Esophagus squamous epithelium (tissue), 5 donors: ENCODE measurements at places on chromosomes 12 and 14.

- DNase-seq, result no peak
Observed at GRCh38 chr12:32010631-32011336, 51.6 kb downstream of the RESF1 start.

- DNase-seq, result no peak
Observed at GRCh38 chr12:7162691-7163114, 26.8 kb upstream of the PEX5 start.

DNA sequence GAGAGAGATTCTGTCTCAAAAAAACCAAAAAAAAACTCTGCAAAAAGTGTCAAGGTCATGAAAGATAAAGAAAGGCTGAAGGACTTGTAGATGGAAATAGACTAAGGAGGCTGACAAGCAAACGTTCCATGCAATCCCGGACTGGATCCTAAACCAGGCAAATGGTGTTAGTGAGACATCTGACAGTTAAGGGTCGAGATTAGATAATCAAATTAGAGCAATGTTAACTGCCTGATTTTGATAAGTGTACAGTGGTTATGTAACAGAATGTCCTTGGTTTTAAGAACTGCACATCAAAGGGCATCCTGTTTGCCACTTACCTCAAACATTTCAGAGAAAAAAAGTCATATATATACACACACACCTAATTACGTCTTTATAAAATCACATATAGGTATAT, 3.5 kb upstream of the RAN start:
- no peak for DNase-seq

- no peak for DNase-seq
Observed at GRCh38 chr14:102749393-102750305, 27.6 kb upstream of the TRAF3 start.

DNA sequence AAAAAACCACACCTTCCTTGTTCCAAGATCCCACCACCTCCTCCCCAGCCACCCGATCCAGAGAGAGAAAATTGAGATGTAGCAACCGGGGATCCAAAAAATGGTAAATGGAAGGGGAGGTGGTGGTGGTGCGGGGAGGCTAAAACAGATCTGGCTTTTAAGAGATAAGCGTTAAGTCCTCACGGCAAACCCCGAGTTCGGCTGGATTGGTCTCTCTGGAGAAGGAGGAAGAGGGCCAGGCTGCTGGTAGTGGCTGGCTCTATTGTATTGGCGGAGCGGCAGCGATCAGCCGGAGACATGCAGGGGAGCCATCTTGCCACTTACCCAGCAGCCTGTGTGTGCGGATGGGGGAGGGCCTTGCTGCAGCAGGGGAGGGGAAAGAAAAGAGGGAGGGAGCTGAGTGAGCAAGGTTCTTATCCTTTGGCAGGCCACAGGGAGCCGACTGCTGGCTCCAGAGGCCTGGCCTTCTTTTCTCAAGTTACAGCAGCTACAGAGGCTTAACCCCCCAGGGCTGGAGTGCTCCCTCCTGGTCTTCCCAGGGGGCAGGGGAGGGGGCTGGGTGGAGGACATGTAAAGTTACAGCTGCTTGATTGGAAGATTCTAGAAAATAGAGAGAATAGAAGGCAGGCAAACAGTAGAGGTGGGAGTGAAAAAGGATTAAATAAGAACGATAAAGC, 14.1 kb upstream of the CDH24 start:
- DNase-seq, result no peak

DNA sequence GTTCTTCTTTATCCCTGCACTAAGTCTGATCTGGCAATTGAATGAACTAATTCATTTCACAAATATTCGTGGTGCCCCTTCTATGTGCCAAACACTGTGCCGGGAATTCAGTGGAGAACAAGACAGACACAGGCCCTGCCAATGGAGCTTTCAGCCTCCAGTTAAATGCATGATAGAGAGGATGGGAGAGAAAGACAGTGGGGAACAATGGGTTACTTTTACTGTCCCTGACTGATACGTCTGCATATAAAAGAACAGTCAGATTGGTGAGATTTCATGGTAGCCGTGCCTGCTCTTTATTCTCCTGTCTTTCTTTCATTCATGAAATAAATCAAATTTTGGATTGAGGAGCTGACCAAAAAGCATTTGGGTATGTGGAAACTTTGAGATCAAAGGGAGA, 78.5 kb downstream of the TMEM117 start:
- DNase-seq, result no peak

GRCh38 chr12:68772714-68773113, 26.7 kb downstream of the SLC35E3 start:
- no peak for DNase-seq

DNA sequence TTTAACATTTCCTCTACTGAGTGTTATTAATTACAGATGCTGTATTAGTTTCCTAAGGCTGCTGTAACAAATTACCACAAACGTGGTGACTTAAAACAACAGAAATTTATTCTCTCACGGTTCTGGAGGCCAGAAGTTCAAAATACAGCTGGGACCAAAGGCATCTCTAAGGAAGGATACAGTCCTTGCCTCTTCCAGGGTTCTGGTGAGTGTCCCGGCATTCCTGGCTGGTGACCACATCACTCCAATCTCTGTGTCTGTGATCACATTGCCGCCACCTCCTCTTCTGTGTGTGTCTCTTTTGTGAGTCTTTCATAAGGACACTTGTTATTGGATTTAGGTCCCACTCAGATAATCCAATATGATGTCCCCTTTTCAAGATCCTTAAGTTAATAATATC, 85.1 kb upstream of the CCDC198 start:
- DNase-seq, result no peak

DNA sequence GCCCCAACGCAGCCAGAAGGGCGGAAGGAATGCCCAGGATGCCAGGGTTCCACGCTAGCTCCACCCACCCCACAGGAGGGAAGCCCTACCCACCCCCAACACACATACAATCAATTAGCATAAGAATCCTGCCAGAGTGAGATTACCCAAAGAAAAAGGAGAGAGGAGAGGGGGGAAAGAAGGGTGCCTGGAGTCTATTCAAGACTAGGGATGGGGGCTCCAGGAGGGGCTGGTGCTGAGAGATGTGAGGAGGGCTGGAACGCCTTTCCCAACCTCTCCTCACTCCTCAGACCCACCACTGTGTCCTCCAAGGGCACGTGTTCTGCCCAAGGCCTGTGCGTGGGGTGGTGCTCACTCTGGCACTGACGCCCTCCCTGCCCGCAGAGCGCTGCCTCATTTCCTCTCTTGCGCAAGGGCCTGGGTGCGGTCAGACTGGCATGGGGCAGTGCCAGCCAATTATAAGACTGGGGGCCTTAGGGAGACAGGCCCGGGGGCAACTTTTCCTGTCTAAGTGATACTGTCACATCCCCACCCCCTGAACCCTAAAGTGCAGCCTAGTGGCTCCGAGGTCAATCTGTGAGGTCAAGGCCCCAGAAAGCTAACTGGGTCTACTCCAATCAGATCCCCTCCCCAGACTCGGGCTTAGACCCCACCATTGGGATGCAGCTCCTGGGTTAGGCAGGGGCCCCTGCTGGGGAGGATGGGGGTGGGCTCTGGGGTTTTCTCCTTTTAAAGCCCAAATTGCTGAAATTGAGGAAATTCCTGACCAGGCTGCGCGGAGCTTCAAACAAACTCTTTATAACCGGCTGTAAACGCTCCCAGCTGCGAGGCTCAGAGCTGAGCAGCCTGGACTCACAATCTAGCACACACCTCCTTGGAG, 10.2 kb upstream of the ITGB7 start:
- DNase-seq, result no peak

GRCh38 chr12:56831936-56832335, 68.8 kb downstream of the HSD17B6 start:
- no peak for DNase-seq

GRCh38 chr12:116615141-116615861, 56.1 kb downstream of the MAP1LC3B2 start:
- DNase-seq, result no peak

GRCh38 chr14:51545396-51545795, 106.3 kb upstream of the FRMD6 start:
- no peak for DNase-seq

- DNase-seq, result no peak
Observed at GRCh38 chr12:40801082-40801481, 108.8 kb downstream of the CNTN1 start.

DNA sequence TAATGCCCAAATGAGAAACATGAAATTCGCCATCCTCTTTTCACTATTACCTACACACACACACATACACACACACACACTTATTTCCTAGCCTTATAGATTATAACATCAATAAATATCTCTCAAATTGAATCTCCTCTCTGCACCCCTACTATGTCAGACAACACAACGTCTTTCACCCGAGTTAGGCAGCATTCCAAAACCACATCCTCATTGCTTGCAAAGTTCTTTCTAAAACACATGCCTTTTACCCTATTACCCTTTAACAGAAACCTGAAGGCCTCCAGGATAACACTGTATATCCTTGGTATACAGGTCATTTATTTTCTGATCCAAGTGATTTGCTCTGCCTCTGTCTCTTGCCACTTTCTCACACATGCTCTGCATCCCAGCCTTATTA, 56.3 kb downstream of the KCNH5 start:
- no peak for DNase-seq

DNA sequence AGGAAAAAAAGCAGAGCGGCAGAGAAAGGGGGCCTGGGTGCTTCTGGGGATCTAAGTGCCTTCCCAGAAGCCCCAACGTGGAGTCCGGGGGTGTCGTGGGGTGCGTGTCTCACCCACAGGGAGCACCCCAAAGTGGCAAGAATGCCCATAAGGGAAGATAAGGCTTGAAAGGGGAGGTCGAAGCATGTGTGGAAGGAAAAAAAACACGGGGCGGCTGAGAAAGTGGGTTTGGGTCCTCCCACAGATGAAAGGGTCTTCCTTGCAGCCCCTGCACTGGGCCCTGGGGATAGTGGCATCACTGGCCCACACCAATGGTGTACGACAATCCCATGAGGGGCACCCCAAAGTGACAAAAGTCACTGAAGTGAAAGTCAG, 275.5 kb downstream of the ALG10 start:
- no peak for DNase-seq

GRCh38 chr14:73457041-73457923, 1.1 kb downstream of the NUMB start:
- DNase-seq, result no peak

DNA sequence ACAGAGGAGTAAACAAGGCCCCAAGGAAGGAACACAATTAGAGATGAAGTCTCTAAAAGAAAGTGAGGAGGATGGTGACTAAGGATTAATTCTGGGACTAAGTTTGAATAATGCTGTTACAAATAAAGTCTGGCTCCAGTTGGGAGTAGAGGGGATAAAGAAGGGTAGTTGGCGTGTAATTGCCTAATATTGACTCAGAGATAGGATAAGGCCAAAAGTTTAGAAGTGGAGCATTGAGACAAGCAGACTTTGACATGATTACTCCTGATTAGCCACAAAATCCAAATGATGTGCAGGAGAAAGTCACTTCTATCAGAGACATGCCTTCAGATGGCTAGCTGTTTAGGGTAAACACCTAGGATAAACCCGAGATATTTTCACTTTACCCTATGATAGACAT, 108.4 kb downstream of the PLCZ1 start:
- no peak for DNase-seq

- no peak for DNase-seq
Observed at GRCh38 chr14:102333390-102333789, 13.8 kb downstream of the ZNF839 start.

GRCh38 chr14:42980419-42980818, 1373.7 kb downstream of the LRFN5 start:
- no peak for DNase-seq

- no peak for DNase-seq
Observed at GRCh38 chr14:68658943-68659931, 133.6 kb downstream of the ZFP36L1 start.

- DNase-seq, result no peak
Observed at GRCh38 chr14:34119107-34119858, 168.4 kb upstream of the EGLN3 start.

DNA sequence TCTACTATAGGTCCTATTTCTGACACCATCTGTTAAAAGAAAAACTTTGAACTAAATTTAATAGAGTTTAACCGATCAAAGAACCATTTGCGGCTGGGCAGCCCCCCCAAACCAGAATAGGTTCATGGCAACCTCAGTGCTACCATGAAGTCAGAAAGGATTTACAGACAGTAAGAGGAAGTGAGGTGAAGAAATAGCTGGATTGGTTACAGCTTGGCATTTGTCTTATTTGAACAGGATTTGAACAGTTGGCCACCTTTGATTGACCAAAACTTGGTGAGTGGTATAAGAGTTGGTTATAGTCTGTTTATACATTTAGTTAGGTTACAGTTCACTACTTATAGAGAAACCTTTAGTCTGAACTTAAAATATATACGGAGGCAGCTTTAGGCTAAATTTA, 88.9 kb downstream of the TXNDC16 start:
- no peak for DNase-seq

DNA sequence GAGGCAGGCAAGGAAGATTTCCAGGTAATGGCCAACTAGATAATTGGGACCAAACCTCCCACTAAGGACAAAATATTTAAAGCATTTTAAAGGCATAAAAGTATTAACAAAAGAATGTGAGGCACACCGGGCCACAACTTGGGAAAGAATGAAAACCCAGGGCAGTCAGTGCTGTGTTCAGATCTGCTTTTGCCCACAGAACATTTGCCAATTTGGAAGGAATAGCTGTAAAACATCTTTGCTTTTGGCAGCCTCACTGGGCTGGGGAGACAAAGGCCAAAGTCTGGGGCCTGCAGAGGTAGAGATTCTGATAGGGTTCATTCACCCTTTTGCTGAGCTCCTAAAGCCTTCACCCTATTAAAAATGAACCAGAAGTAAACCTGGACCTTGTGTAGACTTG, 82.3 kb downstream of the SYNE3 start:
- DNase-seq, result no peak

DNA sequence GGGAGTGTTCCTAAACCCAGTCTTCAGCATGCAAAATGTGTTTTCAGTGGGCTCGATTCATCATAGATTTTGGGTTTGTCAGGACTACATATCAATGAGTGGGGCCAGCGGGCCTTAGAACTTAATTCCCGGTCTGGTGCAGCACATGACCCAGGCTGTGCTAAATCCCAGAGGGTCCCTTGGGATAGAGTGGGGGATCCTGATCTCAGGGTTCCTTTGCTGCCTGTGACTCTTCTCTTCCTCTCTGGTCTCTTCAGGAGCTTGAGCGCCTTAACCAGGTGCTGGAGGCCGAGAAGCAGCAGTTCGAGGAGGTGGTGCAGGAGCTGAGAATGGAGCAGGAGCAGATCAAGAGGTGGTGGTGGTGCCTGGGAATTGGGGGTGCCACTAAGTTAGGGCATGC, 37.5 kb downstream of the PLEKHD1 start:
- DNase-seq, result no peak
